ENCODE measurements at places on chromosomes 7 and 10.

GRCh38 chr7:130849604-130850003, 115.6 kb upstream of the KLF14 start:
- no peak overlapping the region for H3K27ac ChIP-seq
- H3K36me3 ChIP-seq, result no peaks in the 10 kb centered on the region
- H3K4me3 ChIP-seq, result no peak overlapping the region
- no peaks in the 10 kb centered on the region for H3K4me1 ChIP-seq
- no peaks in the 10 kb centered on the region for H3K27me3 ChIP-seq

DNA sequence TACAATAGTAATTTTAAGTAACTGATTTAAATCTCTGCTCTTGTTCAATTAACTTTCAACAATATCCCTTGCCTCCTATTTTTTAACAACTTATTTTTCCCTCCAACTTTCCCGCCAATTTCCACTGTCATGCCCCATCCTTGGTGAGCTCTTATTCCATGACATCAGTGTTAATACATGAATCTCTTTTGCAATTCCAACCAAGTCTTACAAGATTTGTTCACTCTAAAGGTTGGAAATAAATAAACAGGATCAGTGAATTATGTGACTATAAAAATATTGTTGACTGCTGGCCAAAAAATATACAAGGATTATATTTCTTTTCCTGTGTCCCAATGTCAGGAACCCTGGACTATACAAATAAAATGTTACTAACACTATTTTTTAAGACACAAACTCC, 21.0 kb upstream of the AGMO start:
- no peaks in the 10 kb centered on the region for H3K27me3 ChIP-seq
- H3K4me3 ChIP-seq, result no peak overlapping the region
- H3K27ac ChIP-seq, result no peak overlapping the region
- H3K4me1 ChIP-seq, result no peaks in the 10 kb centered on the region
- no peaks in the 10 kb centered on the region for H3K36me3 ChIP-seq

DNA sequence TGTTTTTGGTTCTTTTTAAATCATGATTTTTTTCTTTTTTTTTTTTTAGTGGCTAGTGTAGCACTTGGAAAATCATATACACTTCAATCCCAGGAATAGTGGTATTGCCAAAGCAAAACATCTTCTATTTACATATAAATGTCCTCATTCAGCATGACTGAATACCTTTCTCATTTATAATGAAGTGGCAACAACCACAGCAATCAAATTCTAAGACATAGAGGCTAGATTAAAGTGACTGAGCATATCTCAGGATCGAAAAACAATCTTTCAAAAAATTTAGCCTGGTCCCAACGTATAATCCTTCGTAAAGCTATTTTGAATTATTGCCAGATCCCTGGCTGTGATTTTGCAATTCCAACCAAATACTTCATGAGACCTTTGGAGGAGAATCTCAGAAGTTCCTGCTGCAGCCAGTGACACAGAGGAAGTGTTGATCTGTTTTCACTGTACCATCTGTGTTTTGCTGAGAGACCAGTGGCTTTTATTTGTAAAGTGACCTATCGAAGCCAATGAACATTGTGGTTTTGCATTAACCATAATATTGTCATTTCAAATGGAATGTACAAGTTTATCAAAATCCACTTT, 29.8 kb upstream of the SP8 start:
- no peak for DNase-seq
- H3K36me3 ChIP-seq, result no peaks in the 10 kb centered on the region
- no peaks in the 10 kb centered on the region for H3K27me3 ChIP-seq
- no peak overlapping the region for H3K27ac ChIP-seq
- H3K4me3 ChIP-seq, result no peak overlapping the region

GRCh38 chr7:116400522-116400921, 99.0 kb upstream of the CAV2 start:
- no peak overlapping the region for H3K27ac ChIP-seq
- DNase-seq, result no peak
- H3K4me3 ChIP-seq, result no peak overlapping the region
- no peaks in the 10 kb centered on the region for H3K27me3 ChIP-seq

DNA sequence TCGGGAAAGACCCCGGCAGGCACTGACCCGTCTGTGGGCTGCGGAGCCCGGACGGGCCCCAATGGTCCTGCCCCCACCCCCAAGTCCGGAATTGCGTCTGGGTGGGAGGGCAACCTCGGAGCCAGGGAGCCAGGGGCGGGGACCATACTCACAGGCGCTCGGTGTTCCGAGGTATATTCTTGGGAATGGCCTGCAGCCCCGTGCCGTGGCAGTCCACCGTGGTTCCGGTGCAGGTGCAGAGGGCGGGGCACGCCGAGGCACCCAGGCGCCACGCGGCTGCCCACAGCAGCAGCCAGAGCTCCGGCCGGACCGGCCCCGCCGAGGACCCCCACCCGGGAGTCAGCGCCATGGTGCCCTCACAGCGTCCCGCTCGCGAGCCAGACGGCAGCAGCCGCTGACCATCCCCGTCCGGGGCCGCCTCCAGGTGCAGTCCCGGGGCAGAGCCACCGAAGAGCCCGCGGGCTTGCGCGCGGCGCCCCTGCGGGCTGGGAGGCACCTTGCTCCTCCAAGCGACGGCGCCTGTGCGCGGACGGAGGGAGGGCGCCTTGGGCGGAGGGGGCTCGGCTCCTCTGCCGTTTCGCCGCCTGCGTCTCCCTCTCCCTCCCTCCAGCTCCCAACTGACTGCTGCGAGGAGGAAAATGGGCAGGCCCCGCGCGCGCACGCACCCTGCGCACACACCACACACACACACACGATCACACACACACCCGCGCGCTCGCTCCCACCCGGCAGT, at the start of gene SLIT1:
Gene SLIT1 (minus strand): TSS at position 634 of the 733 bp plus-strand sequence. CDS start 285 bp downstream, at position 349.
- no peak within 1 kb of the TSS for H3K27ac ChIP-seq
- H3K4me3 ChIP-seq, result peak within 1 kb of the TSS; percentile 68
- peaks cover 13% of the 10 kb centered on the region for H3K4me1 ChIP-seq
- H3K27me3 ChIP-seq, result peaks cover 65% of the 10 kb centered on the region
- no peaks in the 10 kb centered on the region for H3K36me3 ChIP-seq
- no peak for DNase-seq

DNA sequence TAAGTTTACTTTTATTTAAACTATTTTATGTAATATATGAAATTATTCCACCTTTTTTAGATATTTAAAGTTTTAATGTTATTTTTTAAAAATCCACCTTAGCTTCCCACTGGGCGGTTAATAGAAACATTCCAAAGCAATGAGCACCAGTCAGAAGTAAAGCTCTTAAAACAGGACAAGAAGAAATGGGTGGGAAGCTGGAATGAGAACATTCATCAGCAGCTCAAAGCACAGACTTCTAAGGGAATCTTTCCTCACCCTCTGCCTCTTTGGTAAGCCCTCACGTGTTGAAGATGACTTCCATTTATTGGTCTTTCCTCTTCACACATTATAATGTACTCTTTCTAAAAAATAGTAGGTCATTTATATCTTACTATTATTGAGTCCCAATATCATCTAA, 3.1 kb downstream of the AGMO start:
- no peaks in the 10 kb centered on the region for H3K36me3 ChIP-seq
- no peak overlapping the region for H3K27ac ChIP-seq
- no peak overlapping the region for H3K4me3 ChIP-seq
- no peaks in the 10 kb centered on the region for H3K27me3 ChIP-seq
- DNase-seq, result no peak

GRCh38 chr7:140754506-140754905, 58.0 kb downstream of the NDUFB2 start:
- no peaks in the 10 kb centered on the region for H3K4me1 ChIP-seq
- no peaks in the 10 kb centered on the region for H3K36me3 ChIP-seq
- no peaks in the 10 kb centered on the region for H3K27me3 ChIP-seq
- H3K27ac ChIP-seq, result no peak overlapping the region
- DNase-seq, result no peak

- DNase-seq, result no peak
- H3K4me1 ChIP-seq, result no peaks in the 10 kb centered on the region
- H3K4me3 ChIP-seq, result no peak overlapping the region
- no peaks in the 10 kb centered on the region for H3K36me3 ChIP-seq
- H3K27ac ChIP-seq, result no peak overlapping the region
Measured at GRCh38 chr7:137834552-137834951, 12.2 kb downstream of the DGKI start.

DNA sequence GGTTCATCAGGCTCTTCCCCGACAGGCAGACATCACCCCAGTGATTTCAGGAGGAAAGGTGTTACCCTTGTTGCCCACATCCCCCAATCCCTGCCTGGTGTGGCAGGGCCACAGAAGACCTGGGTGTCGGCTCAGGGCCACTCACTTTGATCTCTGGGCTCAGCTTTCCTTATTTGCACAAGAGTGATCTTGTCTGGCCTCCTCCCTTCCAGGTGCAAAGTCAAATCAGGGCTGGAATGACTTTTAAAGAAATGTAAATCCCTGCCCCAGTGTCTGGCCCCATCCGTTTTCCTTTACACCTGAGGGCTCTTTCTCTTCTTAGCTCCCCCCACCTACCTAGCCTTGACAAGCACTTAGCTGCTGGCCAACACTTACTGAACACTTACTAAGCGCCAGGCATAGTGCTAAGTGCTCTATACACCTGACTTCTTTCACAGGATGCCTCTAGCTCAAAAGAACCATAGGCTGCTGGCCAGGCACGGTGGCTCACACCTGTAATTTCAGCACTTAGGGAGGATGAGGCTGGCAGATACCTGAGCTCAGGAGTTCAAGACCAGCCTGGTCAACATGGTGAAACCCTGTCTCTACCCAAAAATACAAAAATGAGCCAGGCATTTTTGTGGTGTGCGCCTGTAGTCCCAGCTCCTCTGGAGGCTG, 979 bp upstream of the NODAL start:
- H3K4me3 ChIP-seq, result no peak overlapping the region
- no peak for DNase-seq
- no peaks in the 10 kb centered on the region for H3K36me3 ChIP-seq
- H3K27ac ChIP-seq, result no peak overlapping the region
- peaks cover 35% of the 10 kb centered on the region for H3K27me3 ChIP-seq

DNA sequence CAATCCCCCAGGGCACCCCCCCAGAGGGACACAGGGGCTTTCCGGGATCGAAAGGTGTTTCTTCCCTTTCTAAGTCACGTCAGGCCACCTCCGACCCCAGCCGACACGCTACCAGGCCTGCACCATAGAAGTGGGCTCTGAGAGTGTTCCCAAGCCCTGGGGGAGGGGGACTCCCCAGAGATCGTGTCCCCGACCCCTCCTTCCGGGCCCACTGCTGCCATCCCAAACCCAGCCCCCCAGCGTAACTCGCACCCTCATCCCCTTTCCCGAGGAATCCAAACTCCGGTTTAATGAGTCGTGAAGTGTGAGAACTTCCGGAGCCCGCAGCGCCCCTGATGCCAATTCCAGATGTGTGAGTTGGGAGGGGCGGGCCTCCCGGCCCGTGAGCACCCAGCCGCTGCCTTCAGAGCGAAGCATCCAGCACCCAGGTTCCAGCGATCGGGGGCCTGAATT, 11.3 kb downstream of the UNCX start:
- peaks cover 100% of the 10 kb centered on the region for H3K27me3 ChIP-seq
- DNase-seq, result no peak
- no peak overlapping the region for H3K4me3 ChIP-seq
- no peak overlapping the region for H3K27ac ChIP-seq
- peaks cover 5% of the 10 kb centered on the region for H3K4me1 ChIP-seq

DNA sequence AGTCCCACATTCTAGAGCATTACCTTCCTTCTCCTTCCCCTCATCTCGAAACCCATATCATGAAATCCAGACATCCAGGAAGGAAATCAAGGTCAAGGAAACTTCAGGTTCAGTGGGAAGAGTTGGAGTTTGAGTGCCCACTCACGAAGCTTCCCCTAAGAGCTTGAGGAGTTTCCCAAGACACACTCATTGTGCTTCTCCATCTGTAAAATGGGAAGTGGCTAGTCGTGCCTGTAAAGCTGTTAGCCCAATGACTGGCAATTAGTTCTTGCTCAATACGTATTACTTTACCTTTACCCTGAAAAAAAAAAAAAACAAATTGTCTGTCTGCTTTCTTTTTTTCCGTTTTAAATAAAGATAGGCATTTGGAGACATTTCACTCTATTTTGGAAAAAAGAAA, 42.3 kb downstream of the GPAM start:
- no peaks in the 10 kb centered on the region for H3K36me3 ChIP-seq
- H3K4me3 ChIP-seq, result no peak overlapping the region
- H3K4me1 ChIP-seq, result no peaks in the 10 kb centered on the region
- H3K27ac ChIP-seq, result no peak overlapping the region
- no peak for DNase-seq
- no peaks in the 10 kb centered on the region for H3K27me3 ChIP-seq

GRCh38 chr10:13978533-13979115, 352.1 kb downstream of the FRMD4A start:
- H3K4me3 ChIP-seq, result no peak overlapping the region
- H3K4me1 ChIP-seq, result no peaks in the 10 kb centered on the region
- DNase-seq, result no peak

DNA sequence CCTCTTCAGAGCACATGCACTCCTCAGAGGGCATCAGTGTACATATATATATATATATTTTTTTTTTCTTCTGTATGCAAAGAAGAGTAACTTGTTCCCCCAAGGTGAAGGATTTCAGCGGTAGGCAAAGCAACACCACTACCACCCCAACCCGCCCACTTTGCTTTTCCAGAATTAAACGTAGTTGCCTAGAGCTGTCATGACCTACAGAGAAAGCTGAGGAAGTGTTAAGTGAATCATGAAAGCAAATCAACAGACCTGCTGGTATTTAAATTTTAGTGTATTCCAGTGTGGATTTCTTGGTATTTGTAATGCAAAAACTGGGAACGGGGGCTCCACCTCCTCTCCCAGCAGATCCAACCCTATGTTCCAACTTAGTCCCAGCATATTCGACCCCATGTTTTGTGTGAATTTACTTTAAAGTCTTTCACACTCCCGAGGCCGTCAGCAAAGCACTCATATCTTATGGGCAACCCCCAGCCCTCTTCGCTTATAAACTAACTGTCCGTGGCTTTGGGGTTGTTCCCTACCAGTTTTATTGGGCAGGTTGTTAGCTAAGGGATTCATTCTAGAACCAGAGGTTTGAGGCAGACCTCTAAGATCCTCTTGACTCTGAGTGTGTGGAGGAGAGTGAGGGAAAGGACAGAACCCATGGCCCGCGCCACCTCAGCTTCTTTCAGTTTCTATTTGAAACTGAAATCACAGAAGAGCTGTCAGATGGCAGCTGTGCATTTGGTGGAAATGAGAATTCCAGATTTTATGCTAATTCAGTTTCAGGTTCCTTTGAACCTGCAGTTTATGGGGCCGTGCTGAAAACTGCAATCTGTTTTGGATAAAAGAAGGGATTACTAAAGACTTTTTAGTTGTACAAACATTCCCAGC, 450.2 kb upstream of the GALNT17 start:
- no peaks in the 10 kb centered on the region for H3K27me3 ChIP-seq
- peaks cover 12% of the 10 kb centered on the region for H3K4me1 ChIP-seq
- no peak overlapping the region for H3K4me3 ChIP-seq
- H3K36me3 ChIP-seq, result no peaks in the 10 kb centered on the region
- no peak overlapping the region for H3K27ac ChIP-seq

Data from thymus (tissue), 14 donors.